ENCODE measurements at places on chromosomes 11 and 22.

- no peak overlapping the region for H3K4me3 ChIP-seq
- H3K27ac ChIP-seq: no peak overlapping the region
- DNase-seq: no peak
- no peaks in the 10 kb centered on the region for H3K27me3 ChIP-seq
- no peaks in the 10 kb centered on the region for H3K36me3 ChIP-seq
- H3K4me1 ChIP-seq: no peaks in the 10 kb centered on the region
Observed at GRCh38 chr11:2762451-2762850, 62.7 kb upstream of the KCNQ1OT1 start.

DNA sequence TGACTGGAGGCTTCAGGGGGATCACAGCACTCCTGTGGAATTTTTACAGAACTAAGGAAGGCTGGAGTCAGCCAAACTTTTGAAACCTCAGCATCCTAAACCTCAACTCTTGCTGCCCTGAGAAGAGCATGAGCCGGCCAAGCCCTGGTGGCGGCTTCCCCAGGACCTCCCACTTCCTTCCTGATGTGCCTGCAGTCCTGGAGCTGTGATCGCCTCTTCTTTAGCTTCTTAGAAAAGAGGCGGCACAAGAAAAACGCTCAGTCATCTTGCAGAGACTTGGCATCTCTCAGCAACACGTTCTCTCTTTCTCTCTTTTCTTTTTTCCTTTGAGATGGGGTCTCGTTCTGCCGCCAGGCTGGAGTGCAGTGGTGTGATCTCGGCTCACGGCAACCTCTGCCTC is 40.4 kb upstream of the AMPD3 start:
- no peak overlapping the region for H3K27ac ChIP-seq
- H3K4me3 ChIP-seq: peak overlapping the region; percentile 33
- DNase-seq: no peak
- no peaks in the 10 kb centered on the region for H3K27me3 ChIP-seq
- peaks cover 12% of the 10 kb centered on the region for H3K4me1 ChIP-seq

DNA sequence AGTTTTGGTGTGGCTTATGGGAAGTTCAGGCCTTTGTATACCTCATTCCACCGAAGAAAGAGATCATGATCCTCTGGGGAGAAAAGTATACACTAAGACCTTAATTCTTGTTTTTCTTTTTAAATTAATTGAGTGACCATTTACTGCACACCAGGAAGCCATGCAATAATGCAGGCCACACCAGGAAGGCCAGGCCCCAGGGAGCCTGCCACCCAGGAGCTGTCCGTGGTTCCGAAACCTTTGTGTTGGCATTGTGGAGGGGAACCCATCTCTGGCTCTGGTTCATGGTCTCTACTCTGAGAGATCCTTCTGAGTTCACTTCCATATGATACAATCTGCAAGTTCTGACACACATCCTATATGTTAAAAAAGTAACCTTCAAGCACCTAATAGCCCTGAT is 291.8 kb downstream of the MIAT start:
- H3K4me3 ChIP-seq: no peak overlapping the region
- H3K36me3 ChIP-seq: no peaks in the 10 kb centered on the region
- H3K27ac ChIP-seq: no peak overlapping the region

GRCh38 chr11:115524572-115524971 is 20.4 kb upstream of the CADM1 start:
- H3K36me3 ChIP-seq: no peaks in the 10 kb centered on the region
- no peak overlapping the region for H3K4me3 ChIP-seq
- no peaks in the 10 kb centered on the region for H3K4me1 ChIP-seq
- no peak for DNase-seq

- no peak for DNase-seq
- H3K4me3 ChIP-seq: no peak overlapping the region
- no peaks in the 10 kb centered on the region for H3K36me3 ChIP-seq
- H3K4me1 ChIP-seq: no peaks in the 10 kb centered on the region
Observed at GRCh38 chr11:45107029-45107428, 39.4 kb upstream of the PRDM11 start.

- H3K27ac ChIP-seq: no peak overlapping the region
- no peaks in the 10 kb centered on the region for H3K4me1 ChIP-seq
- H3K36me3 ChIP-seq: no peaks in the 10 kb centered on the region
- no peak overlapping the region for H3K4me3 ChIP-seq
- DNase-seq: no peak
Observed at GRCh38 chr11:10158461-10158860, 135.6 kb downstream of the SBF2 start.

- DNase-seq: no peak
- peaks cover 23% of the 10 kb centered on the region for H3K4me1 ChIP-seq
- H3K4me3 ChIP-seq: no peak overlapping the region
- H3K27me3 ChIP-seq: no peaks in the 10 kb centered on the region
Observed at GRCh38 chr11:15072551-15073143, 746 bp upstream of the CALCB start.

DNA sequence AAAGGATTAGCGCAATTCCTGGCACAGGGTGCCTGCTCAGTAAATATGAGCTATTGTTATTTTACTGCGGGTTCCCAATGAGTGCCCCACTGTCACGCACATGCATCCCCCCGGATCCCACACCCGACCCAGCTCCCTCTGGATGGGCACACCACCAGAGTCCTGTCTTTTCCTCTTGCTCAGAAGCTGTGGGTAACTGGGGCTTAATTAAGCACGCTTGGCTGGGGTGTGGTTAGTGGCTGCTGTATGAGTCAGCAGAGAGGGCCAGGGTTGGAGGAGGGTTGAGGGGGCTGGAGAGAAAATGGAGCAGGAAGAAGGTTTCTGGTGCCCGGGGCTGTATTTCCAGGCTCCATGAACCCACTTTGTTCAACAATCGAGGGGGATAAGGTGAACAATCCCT is 30.3 kb upstream of the NECTIN1 start:
- H3K4me1 ChIP-seq: no peaks in the 10 kb centered on the region
- no peak overlapping the region for H3K27ac ChIP-seq
- peaks cover 2% of the 10 kb centered on the region for H3K27me3 ChIP-seq
- H3K36me3 ChIP-seq: no peaks in the 10 kb centered on the region
- no peak overlapping the region for H3K4me3 ChIP-seq

DNA sequence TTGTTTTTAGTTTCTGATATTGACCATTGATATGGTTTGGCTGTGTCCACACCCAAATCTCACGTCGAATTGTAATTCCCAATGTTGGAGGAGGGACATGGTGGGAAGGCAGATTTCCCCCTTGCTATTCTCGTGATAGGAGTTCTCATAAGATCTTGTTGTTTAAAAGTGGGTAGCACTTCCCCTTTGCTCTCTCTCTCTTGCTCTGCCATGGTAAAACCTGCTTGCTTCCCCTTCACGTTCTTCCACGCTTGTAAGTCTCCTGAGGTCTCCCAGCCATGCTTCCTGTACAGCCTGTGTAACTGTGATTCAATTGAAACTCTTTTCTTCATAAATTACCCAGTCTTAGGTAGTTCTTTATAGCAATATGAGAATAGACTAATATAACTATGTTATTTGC is 203.6 kb upstream of the CHORDC1 start:
- no peaks in the 10 kb centered on the region for H3K36me3 ChIP-seq
- DNase-seq: no peak
- no peaks in the 10 kb centered on the region for H3K4me1 ChIP-seq
- no peak overlapping the region for H3K4me3 ChIP-seq
- H3K27me3 ChIP-seq: no peaks in the 10 kb centered on the region

DNA sequence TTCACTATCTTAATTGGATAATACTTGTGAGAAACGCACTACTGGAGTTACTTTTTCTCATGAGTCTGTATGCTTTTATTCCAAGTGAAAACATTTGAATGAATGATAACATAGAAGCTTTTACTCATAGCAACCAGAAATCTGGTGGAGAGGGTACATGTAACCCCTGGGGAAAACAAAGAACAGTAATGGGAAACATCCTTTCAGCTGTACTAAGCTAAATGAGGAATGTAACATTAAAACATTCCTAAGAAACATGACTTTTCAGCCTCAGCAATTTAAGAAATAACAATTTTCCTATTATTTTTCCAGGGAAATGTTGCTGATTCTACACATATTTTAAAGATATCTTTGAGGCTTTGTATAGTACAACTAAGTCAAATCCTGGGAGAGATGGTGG is 97.2 kb upstream of the CEP126 start:
- no peak for DNase-seq

DNA sequence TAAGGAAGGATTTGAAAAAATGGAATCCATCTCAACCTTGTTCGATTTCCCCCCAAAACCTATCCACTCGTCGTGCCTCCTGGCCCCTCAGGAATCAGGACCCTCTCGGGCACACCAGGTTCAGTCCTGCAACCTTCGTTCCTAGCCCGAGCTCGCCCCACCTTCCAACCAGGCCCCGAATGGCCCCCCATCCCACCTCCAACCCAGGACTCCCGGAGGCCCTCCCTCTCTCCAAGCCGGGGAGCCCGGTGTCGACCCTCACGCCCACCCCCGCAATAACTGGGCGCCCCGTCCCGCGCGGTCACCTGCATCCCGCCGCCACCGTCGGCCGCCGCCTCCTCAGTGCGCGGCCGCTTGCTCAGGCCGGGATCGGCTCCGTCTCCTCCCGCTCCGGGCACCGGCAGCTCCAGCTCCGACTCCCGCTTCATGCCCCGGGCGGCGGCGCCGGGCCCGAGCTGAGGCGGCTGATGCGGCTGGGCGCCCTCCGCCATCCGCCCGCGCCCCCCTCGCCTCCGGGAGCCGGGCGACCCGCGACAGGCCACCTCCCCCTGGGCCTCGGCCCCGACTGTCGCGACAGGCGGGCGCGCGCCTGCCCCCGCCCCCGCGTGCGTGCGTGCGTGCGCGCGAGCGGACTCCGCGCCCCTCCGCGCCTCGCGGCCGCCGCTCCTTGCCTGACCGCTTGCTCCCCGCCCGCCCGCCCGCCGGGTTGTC is 534 bp downstream of the RBFOX2 start:
- peak overlapping the region; percentile 43 for H3K4me3 ChIP-seq
- no peaks in the 10 kb centered on the region for H3K36me3 ChIP-seq
- peak; percentile 2 for DNase-seq
- no peak overlapping the region for H3K27ac ChIP-seq
- H3K4me1 ChIP-seq: peaks cover 15% of the 10 kb centered on the region
- peaks cover 23% of the 10 kb centered on the region for H3K27me3 ChIP-seq

DNA sequence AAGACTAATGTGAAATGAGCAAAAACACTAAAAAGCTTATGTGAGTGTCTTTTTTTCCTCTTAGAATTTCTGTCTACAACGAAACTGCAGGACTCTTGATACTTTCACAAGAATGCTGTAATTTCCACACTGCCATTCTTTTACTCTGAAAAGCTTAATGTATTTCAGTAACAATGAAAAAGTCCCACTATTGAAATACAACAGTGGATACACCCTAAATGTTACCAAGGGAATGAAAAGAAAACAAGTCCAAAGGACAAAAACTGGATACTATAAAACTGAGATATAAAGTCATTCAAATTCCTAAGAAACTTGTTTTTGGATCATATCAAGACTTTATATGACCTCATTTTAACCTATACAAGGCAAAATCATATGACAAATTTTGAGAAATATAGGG is 77.4 kb downstream of the SOX6 start:
- H3K4me3 ChIP-seq: no peak overlapping the region
- DNase-seq: no peak
- H3K4me1 ChIP-seq: no peaks in the 10 kb centered on the region
- no peaks in the 10 kb centered on the region for H3K36me3 ChIP-seq
- no peak overlapping the region for H3K27ac ChIP-seq

Data from T-cell (primary cell).